A172 (cell line): ENCODE measurements at places on chromosomes 2 and 18. TPM values are rescaled to one million over a fixed set of nuclear protein-coding genes. Genes with fewer than 3 reads are reported as not detected.

Gene CAPN14
- not detected in 2 replicates for total RNA-seq

Gene FSHR
- total RNA-seq, result not detected in 2 replicates

Gene SLC14A1
- 1.6 TPM in 1 of 2 replicates, not detected in the other for total RNA-seq

Gene PSD4
- total RNA-seq, result 10.0 and 10.2 TPM in 2 replicates

Gene BOD1L2
- total RNA-seq, result not detected in 2 replicates

Gene NYAP2
- total RNA-seq, result not detected in 2 replicates

Gene MPP4
- total RNA-seq, result 6.8 and 8.0 TPM in 2 replicates

Gene IL1R1
- 1.7 and 2.6 TPM in 2 replicates for total RNA-seq

Gene ABCG5
- total RNA-seq, result not detected in 2 replicates

Gene DNAJC5G
- not detected in 2 replicates for total RNA-seq

Gene SP5
- 0.28 and 2.1 TPM in 2 replicates for total RNA-seq

Gene CCDC195
- not detected in 2 replicates for total RNA-seq

Gene PSMA8
- not detected in 2 replicates for total RNA-seq

Gene GCG
- total RNA-seq, result not detected in 2 replicates

Gene G6PC2
- total RNA-seq, result not detected in 2 replicates

Gene RAX
- not detected in 2 replicates for total RNA-seq

Gene C2orf72
- total RNA-seq, result 2.6 and 10.8 TPM in 2 replicates

Gene FLACC1
- not detected in 2 replicates for total RNA-seq

Gene SPTBN1
- 197 and 202 TPM in 2 replicates for total RNA-seq

Gene ZEB2
- 20.2 and 35.0 TPM in 2 replicates for total RNA-seq

Gene TUBA3E
- not detected in 2 replicates for total RNA-seq
